CD8-positive, alpha-beta memory T cell (primary cell): ENCODE measurements at places on chromosomes 2 and 18.

GRCh38 chr2:148913061-148913460, 38.0 kb downstream of the KIF5C start:
- no peak for DNase-seq

DNA sequence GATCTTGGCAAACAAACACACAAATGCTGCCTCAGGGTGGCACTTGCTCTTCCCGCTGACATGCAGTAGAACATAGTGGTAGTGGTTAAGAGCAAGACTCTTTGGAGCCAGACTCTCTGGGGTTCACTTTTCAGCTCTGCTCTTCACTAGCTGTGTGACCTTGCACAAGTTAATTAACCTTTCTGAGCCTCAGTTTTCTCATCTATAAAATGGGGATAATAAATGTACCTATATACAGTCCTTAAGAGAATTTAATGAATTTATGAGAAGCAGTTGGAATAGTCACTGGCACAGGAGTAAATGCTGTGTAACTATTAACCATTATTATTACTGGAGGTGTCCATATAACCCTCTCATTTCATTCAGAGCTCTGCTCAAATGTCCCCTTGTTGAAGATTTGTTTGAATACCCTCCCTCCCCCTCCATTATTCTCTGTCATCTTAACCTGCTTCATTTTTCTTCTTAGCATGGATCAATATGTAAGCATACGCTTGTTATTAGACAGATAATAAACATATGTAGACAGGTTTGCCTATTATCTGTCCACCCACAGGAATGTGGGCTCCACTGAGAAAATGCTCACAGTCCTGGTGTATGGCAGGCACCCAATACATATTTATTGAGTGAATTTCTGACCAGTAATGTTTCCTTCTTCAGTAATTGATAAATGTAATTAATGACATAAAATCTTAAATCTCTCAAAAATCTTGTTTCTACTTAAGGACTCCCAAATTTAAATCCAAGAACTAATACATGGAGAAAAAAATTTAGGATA, 64.5 kb downstream of the TSPYL6 start:
- DNase-seq, result no peak

DNA sequence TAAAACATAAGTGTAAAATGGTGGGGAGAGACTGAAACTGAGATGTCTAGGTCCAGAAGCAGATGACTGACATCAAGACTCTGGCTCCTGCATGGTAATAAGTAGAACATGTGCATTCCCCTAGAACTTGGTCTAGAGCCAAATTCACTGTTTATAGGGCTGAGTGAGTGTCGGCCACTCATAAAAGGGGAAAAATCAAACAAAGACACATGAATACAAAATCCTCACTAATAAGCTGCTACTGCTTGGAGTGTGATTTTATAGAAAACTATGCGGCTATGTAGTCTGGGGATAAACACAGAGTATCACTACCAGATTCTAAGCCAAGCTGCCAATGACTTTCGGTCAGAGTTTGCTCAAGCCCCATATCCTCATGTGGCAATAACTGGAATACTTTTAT, 1080.8 kb upstream of the DDX18 start:
- DNase-seq, result no peak

DNA sequence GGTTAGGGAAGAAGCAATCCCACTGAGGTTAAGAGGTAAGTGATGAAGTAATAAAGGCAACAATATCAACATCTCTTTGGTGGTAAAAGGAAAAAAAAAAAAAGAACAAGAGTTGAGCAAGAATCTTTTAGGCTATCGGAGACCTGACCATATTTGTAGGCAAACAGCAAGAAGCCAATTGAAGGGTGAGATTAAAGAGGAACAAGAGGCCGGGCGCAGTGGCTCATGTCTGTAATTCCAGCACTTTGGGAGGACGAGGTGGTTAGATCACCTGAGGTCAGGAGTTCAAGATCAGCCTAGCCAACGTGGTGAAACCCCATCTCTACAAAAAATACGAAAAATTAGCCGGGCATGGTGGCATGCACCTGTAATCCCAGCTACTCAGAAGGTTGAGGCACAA, 11.3 kb downstream of the VPS54 start:
- DNase-seq, result no peak

DNA sequence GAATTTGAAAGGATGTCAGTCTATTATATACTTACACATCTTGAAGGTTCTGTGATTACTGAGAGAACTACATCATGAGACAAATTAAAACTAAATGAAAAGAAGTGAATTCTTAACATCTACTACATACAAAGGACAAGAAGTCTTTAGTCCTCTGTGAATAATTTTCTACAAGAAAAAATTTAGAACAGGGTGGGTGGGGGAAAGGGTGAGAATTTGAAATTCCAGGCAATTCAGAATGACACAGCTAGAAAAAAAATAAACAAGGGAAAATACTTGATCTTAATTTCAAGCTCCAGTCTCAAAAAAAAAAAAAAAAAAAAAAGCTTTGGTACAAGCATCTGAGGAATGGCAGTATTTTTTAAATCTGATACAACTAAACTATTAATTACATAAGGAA, 15.5 kb downstream of the CUL3 start:
- DNase-seq, result no peak
